Cerebellum (tissue), 4 donors: ENCODE measurements at places on chromosomes 5 and 9. TPM values are rescaled to one million over a fixed set of nuclear protein-coding genes. Genes with fewer than 3 reads are reported as not detected.

The SPINK6 gene
- not detected for total RNA-seq

The LRRC70 gene
- 8.0 TPM for total RNA-seq

The SUSD3 gene
- 0.45 TPM for total RNA-seq

The DBH gene
- 0.91 TPM for total RNA-seq

The SMIM32 gene
- 0.27 TPM for total RNA-seq

The FBP1 gene
- total RNA-seq: not detected

The VAV2 gene
- total RNA-seq: 16.5 TPM

The KLF4 gene
- 5.4 TPM for total RNA-seq

The NEUROG1 gene
- 2.6 TPM for total RNA-seq

The CARD6 gene
- total RNA-seq: 0.82 TPM

The AHRR gene
- total RNA-seq: 1.5 TPM

DNA sequence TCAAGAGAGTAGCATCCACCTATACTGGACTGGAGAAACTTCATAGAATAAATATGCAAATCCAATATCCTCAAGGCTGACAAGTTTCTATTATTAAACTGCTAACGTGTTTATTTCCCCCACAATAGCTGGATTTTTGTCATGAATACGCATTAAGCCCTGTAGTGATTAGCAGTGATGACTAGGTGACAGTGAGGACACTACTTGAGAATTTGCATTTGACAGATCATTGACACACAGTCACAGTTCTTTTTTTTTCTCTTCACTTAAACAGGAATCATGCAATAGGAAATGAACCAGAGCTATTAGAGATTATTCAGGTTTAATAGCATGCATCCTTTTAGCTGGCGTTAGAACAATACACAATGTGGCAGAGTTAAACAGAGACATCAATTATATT lies 35.3 kb downstream of the MPDZ start:
- DNase-seq: no peak

- no peak for DNase-seq
These were observed 34.7 kb upstream of the MVB12B start for GRCh38 chr9:126291925-126292324.

DNA sequence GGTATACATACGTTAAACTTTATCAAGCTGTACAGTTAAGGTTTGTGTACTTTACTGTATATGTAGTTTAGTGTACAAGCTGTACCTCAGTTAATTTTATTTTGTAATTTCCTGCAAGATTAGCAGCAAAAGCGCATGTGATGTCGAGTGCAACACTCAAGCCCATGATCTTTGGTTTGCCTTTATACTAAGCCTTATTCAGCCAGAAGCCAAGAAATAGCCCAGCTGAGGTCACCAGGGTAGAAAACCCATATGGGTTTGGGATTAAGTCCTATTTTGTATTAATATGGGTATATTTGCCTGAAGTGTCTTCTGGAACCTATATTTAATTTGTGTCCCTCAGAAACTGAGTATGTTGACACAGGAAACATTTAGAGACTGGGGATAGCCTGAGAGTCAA lies 59.3 kb downstream of the ZFAND5 start:
- DNase-seq: no peak

GRCh38 chr5:102691434-102691833 lies 63.7 kb upstream of the PAM start:
- no peak for DNase-seq

DNA sequence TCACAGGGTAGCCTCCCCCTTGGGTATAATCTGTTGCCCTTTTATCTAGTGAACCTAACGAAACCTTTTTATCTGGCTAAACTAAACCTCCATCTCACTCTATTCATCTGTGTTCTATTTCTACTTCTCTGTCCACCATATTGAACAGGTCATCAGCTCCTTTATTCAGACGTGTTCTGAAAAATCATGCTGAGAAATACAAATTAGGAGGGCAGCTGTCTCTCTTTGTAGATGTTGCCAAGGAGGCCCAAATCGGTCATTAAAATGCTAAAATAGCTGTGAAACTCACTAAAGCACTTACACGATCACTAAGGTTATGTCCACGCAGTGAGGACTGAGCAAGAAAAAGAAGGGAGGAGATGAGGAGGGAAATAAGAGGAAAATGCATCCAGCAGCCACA lies 115.6 kb upstream of the RETREG1 start:
- no peak for DNase-seq

GRCh38 chr9:90600029-90600428 lies 42.6 kb downstream of the DIRAS2 start:
- no peak for DNase-seq

DNA sequence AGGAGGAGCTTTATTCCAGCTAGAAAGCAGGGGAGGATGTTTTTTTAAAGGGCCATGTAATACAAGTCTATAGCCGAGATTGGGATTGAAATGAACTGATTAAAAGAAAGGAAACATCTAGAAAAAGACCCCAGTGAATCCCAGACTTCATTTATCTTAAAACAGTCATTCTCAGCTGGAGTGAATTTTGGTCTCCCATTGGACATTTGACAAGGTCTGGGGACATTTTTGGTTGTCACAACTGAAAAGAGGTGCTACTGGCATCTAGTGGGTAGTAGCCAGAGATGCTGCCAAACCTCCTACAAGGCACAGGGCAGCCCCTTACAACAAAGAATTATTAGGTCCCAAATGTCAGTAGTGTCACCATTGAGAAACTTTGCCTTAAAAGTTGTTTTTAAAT lies 16.3 kb upstream of the SPINK4 start:
- no peak for DNase-seq

- no peak for DNase-seq
These were observed 106.9 kb downstream of the CARTPT start for GRCh38 chr5:71825992-71826391.

DNA sequence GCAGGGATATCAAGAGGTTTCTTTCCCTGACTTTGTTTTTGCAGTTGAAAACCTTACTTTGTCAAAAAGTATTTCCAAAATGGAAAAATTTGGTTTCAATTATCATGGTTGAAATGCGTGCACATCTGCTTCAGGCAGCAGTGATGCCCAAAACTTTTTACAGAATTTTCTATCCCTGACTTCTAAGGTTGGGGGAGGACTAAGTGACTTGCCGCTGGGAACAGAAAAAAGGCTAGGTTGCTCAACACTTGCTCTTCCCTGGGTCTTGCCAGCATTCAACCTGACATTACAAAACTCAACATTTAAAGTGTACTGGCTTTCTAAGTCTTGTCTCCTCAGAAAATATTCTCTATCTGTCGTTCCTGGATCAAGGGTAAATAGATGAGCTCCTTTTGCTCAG lies 4.7 kb downstream of the KLHL3 start:
- DNase-seq: no peak

GRCh38 chr9:98006127-98006796 lies 23.1 kb downstream of the ANP32B start:
- DNase-seq: no peak

- no peak for DNase-seq
These were observed 256.3 kb downstream of the KIAA0825 start for GRCh38 chr5:94361832-94362796.

DNA sequence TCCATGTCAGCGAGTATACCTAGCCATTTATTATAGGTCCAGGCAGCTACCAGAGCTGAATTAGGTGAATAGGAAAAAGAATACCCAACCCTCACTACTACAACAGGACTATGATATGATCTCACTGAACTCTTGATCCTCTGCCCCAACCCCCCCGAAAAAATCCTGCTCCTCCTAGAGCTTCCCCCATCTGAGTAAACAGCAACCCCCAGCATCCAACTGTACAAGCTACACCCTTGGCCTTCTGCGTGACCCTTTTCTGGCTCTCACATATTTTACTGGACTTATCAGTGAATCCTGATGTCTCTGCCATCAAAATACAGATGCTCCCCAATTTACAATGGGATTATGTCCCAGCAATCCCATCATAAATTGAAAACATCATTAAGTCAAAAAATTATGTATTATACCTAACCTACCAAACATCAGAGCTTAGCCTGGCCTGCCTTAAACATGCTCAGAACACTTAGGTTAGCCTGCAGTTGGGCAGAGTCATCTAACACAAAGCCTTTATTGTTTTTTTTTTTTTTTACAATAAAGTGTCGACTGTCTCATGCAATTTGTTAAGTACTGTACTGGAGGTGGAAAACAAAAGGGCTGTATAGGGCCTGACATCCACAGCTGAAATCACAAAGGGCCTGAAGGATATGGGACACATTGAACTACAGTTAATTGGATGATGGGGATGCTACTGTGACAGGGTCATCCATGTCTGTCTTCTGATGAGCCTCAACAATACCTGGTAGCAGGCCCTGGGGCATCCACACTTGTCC lies 128.9 kb upstream of the ERCC6L2 start:
- no peak for DNase-seq

DNA sequence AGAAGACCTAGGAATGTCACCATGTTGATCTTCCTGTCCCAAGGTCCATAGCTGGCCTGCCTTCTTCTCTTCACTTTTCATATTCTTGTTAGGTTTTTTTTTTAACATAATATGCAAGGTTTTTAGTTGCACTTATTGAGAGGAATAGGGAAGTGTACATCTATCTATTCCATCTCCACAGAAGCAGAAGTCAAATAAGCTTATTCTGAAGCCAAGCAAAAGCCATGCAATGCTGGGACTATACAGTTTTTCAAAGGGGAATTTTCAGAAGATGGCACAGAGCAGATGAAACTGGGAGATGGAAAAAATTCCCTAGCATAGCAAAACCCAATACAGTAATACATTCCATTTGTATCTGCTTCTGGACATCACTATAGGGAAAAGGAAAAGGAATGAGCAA lies 447.6 kb downstream of the GADD45G start:
- no peak for DNase-seq

- DNase-seq: no peak
These were observed 175.6 kb upstream of the CCNH start for GRCh38 chr5:87588316-87588715.

DNA sequence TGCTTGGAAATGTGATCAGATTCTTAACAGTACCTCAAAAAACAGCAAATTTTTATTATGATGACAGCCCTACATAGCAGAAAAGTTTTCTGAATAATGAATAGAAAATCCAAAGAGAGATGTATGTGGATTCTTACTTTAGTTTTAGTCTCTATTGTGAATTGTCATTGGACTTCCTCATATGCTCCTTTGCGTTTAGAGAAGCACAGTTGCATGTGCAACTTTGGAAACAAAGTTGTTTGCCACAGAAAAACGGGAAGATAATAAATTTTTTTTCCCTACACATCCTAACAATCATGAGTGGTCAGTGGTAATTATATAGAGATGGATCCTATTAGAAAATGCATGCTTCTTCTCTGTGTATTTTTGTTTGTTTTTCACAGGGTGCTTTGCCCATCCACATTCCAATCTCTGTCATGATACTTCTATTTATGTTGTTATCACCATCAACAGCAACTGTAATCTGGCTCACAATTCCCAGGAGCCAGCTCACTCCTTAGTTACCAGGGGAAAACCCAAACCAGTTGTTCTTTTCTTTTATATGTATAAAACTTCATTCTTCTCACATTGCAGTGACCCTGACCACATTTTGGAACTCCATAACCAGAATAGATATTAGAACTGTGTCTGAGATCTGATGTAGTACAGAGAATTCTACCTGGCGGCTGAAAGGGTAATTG lies 118.7 kb downstream of the NDUFS4 start:
- DNase-seq: no peak

GRCh38 chr5:91378752-91379211 lies 4.3 kb downstream of the ARRDC3 start:
- no peak for DNase-seq

GRCh38 chr9:29958469-29958868 lies 2385.2 kb upstream of the C9orf72 start:
- no peak for DNase-seq

DNA sequence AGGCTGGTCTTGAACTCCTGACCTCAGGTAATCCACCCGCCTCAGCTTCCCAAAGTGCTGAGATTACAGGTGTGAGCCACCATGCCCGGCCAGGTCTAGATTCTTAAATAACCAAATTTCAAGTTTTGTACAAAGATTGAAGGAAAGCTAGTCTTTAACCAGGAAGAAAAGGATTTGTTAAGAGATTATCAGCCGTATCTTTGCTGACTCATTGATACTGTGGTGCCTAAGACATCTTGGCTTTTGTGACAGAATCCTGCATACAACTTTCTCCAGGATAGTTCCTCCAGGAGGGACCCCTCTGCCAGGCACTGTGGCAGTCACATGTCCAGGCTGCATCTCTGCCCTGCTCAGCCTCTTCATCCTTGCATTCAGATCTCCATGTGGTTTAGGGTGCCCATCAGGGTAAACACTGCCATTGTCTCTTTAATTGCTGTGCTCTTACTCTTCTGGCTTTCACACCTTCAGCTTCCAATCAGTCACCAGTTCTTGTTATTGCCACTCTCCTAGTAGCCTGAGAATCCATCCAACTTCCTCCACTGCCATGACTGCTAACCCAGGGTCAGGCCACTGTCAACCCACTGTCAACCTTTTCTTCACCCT lies 10.0 kb downstream of the MAP3K1 start:
- no peak for DNase-seq

GRCh38 chr5:2179861-2180260 lies 297.1 kb upstream of the IRX4 start:
- DNase-seq: no peak

DNA sequence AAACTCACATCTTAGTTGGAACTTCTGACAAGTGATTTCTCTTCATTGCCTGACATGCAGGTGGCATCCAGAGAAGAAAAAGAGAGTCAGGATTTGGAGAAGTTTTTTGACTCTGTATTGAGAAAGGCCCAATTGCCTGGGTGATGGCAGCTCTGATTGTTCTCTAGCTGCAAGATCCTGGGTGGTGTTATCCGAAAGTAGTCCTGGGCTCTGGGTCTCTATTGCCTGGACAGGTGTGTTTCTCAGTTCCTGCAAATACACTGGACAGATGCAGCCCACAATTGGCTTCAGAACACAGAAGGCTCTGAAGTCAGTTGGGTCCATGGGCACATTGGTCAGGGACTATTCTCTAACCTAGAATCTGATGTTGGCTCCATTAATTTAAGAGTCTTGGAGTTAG lies 67.4 kb downstream of the RGS3 start:
- DNase-seq: no peak

DNA sequence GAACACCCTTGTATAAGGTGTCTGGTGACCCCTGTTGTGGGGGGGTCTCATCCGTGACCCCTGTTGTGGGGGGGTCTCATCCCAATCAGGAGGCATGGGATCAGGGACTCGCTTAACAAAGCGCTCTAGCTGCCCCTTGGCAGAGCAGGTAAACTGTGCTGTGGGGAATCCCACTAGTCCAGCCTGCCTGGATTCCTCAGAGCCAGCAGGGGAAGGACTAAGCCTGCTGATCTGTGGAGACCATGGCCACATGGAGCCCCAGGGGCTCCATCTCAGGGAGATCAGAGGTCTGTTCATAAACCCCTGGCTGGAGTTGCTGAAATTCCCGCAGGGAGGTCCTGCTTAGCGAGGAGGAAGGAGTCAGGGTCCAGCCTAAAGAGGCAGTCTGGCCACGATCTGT lies 45.8 kb upstream of the TXNDC8 start:
- DNase-seq: no peak
